NCI-H2227 treated with DMSO at 0.1 percent for 48 hours (cell line): ENCODE measurements at places on chromosomes 1 and 21.

GRCh38 chr21:37383086-37383485, 16.5 kb downstream of the DYRK1A start:
- no peak for DNase-seq

DNA sequence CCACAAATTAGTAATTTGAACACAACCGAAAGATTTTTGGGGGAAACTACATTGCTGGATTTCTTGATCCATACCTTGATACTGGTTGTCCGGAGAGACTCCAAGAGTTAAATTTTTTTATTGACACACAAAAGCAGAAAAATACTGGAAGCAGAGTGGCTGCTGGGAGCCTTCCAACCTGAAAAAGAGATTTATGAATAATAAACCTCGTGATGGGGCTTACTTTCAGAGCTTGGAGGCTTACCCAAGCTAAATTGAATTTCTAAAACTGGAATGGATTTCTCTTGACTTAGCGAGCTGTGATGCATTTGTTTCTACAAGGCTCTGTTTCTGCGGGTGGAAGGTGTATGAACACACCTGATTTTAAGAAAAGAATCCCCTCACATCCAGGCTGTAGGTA, 35.7 kb downstream of the PCP4 start:
- DNase-seq, result no peak

- DNase-seq, result no peak
Observed at GRCh38 chr1:110148961-110149360, 1.3 kb upstream of the SLC6A17 start.

GRCh38 chr1:100528871-100529270, 9.1 kb upstream of the GPR88 start:
- DNase-seq, result no peak

GRCh38 chr1:47618222-47618720, 180.4 kb downstream of the FOXD2 start:
- DNase-seq, result no peak

GRCh38 chr1:180548686-180549317, 10.0 kb upstream of the OVAAL start:
- DNase-seq, result peak; percentile 89

- DNase-seq, result no peak
Observed at GRCh38 chr1:52634111-52634510, 1.1 kb downstream of the SHISAL2A start.

GRCh38 chr1:168863772-168864171, 134.8 kb upstream of the DPT start:
- no peak for DNase-seq

DNA sequence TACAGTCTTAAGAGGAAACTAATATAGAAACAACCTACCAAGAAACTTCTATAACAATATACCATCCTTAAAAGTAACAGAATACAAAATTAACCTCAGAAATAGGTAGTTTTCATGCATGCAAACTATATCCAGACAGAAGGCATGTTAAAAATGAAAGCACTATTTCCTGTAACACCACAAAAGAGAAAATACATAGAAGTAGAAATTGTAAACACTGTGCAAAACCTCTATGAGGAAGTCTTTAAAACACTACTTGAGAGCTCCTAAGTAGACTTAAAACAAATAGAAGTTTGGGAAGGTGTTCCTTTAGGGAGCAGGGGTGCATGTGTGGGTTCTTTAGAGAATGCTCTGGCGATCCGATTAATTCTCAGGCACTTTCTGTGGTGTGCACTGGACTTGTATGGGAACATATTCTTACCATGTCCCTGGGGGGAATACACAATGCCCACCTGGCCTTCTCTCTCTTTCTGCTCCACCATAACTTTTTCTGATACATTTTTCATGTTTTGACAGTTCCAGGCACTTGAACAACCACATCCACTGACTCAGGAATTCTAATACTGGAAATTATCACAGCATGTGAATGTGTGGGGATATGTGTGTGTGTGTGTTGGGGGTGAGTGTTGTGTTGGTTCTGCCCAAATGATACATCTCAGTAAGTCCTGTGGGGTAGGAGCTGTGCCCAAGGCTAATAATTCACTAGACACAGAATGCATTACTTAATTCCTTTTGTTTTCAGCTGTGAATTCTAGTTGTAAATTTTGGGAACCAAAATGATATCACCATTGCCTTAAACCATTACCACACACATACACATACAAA, 866.3 kb upstream of the B3GALT2 start:
- DNase-seq, result no peak

DNA sequence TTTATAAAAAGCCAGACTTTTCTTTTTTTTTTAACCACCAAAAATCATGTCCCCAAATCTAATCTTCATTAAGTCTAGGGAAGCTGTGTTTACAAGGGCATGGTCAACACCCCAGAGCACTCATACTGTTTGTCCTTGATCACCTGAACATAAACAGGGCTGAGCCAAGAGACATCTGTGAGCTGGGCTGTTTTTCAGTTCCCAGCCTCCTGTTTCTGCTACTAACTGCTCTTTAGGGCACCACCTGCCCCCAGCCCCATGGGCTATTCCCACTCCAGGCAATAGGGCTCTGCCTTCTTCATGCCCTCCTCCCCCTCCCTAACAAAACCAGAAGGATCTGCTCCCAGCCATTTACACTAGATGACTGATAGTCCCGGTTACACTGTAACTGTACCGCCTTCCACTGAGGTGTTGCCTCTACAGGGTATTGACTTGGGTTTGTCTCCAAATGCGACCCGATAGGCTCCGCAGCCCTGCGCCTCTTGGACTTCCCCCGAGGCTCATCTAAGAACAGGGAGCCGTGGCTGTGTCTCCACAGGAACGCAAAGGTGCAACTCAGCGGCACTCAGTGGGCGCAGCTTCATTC, 11.7 kb upstream of the SLC26A9 start:
- no peak for DNase-seq

GRCh38 chr21:45794027-45794426, 150.5 kb downstream of the PCBP3 start:
- DNase-seq, result no peak

DNA sequence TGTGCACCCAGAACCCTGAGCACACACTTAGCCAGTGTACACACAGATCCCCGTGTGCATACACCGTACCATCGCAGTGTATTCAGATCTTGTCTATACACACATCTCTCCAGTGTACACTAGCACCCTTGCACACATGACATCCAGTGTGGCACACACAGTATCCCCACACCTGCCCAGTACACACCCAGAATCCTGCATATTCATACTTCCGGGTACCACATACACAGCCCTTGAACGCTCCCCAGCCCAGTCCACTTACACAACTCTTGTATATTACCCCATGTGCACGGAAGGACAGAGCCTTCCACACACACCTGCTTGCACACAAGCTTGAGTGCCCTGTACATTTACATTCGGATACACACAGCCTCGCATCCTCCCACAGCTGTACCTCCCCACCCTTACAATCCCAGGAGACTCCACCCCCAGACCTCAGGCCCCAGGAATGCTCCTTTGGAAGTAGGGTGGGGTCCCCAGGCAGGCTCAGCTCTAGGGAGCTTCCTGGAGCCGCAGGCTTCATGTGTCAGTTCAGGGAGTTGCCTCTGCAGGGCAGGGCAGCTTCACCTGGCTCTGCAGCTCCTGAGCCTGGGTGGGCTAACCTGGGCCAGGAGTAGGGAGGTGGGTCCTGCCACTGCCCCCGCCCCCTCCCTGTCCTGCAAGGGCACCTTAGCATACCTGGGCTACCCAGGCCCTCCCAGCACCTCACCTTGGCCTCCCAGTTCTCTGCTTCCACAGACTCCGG, 46.2 kb downstream of the AHDC1 start:
- no peak for DNase-seq
